ENCODE measurements at places on chromosomes 2 and 18.

DNA sequence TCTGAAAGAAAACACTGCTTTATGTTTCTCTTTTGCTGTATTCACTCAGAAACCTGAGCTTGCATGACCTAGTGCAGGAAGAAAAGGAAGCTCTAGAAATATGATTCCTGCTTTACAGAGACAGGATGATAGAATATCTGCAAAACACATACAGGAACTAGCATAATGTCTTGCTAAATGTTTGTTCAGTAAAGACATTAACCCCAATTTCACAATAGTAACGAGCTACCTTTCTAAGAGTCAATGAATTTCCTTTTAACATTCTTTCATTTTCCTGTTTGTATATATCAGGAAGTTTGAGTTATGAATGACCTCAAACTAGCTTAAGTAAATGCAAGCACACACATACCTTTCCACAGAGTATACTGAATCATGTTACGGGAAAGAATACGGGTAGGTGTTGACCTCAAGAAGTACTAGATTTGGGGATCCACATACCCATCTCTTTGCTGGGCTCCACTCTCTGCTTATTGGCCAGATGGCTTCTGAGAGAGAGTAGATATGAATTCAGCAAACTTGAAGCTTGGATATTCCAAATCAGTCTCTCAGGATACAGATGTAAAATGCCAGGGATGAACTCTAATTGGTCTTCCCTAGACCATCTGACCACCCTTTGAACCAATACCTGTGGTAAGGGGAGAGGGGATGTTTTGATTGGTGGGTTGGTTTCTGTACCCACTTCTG, 18.2 kb upstream of the ACSL3 start:
- DNase-seq: no peak

GRCh38 chr2:241072151-241072550, 29.9 kb downstream of the MTERF4 start:
- DNase-seq: no peak

- DNase-seq: no peak
Observed at GRCh38 chr2:112029164-112029563, 25.9 kb upstream of the TMEM87B start.

- DNase-seq: no peak
Observed at GRCh38 chr2:140091926-140092325, 1311.7 kb upstream of the NXPH2 start.

- DNase-seq: no peak
Observed at GRCh38 chr2:162148956-162149355, 3.1 kb downstream of the GCG start.

- no peak for DNase-seq
Observed at GRCh38 chr2:83115606-83116005, 1343.5 kb downstream of the SUCLG1 start.

- DNase-seq: no peak
Observed at GRCh38 chr2:208872591-208872990, 466.0 kb downstream of the PTH2R start.

GRCh38 chr2:55401124-55401523, 18.5 kb downstream of the CCDC88A start:
- no peak for DNase-seq

- no peak for DNase-seq
Observed at GRCh38 chr18:46502444-46502843, 154.6 kb downstream of the LOXHD1 start.

- no peak for DNase-seq
Observed at GRCh38 chr2:146392631-146393030, 1452.2 kb upstream of the ACVR2A start.

- no peak for DNase-seq
Observed at GRCh38 chr2:109339519-109339966, 210.5 kb downstream of the SH3RF3 start.

DNA sequence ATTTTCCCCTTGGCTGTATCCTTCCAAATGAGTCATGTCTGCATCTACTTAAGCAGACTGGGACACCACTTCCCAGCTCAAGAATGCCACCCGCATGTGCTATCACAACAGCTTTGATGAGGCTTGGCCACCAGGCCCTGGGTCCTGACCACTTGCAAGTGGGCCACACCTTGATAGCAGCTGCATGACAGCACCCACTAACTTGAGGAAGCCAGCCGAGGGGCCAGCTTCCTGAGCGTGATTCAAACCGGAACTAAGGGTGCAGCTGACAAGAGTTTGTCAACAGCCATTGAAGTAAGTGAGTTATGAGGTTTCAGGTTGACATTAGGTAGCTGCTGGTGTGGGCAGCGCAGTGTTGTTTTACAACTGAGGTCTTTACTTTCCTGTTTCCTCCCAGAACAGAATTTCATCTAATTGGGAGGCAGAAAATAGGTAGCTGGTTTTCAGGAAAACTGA, 54.4 kb downstream of the EPHA4 start:
- peak; percentile 11 for DNase-seq

DNA sequence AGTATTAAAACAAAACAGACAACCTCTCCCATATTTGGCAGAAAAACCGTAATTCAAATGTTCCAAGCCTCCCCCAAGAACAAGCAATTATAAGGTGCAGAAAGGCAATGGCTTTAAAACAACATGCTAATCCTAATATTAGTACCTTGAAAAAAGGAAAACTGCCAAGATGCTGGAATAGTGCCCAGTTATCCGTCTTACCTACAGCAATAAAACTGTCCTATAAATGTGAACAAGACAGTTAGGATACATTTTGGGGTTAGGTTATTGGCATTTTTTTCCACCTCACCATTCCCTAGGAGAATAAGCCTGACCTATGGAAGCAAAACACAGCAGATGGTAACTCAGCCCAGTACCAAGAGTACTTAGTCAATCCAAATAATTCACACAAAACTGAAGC, 83.2 kb downstream of the TCF4 start:
- DNase-seq: no peak
